ENCODE measurements at places on chromosomes 3 and 15.

DNA sequence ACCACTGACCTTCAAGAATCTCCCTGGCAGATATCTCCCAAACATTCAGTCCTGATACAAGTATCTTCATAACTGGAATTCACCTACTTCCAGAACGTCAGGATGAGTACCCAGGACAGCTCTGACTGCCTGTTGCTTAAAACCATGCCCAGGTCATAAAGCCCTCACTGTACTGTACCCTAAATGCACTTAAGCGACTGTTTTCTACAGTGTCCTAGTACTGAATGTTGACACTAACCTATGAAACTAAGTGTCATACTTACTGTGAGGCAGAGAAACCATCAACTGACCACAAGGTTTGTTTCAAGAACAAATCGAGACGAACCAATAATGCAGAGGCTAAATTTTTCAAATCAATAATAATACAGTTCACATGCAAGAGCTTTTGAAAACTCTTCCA is 178.7 kb upstream of the NSMCE3 start:
- no peak for DNase-seq

DNA sequence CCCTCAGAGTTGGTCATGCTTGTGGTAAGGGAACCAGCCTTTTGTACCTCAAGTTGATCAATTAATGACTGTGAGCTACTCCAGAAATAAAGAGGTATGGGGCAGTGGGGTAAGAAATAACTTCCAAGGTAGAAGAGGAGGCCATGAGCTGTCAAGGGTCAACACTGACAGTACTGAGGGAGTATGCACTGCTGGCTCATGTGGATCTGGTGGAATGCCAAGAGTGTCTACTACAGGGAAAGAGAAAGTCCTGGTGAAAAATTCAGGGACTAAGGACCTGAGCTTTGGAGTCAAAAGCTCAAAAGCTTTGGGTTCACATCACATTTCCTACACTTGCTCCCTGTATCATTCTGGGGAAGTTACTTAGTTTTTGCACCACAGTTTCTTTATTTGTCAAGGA is 154.9 kb downstream of the SEMA6D start:
- DNase-seq, result no peak

- peak; percentile 51 for DNase-seq
These were observed 157.3 kb upstream of the BHLHE40 start for GRCh38 chr3:4821975-4822374.

GRCh38 chr3:100535610-100535943 is 43.2 kb downstream of the TMEM45A start:
- DNase-seq, result no peak

DNA sequence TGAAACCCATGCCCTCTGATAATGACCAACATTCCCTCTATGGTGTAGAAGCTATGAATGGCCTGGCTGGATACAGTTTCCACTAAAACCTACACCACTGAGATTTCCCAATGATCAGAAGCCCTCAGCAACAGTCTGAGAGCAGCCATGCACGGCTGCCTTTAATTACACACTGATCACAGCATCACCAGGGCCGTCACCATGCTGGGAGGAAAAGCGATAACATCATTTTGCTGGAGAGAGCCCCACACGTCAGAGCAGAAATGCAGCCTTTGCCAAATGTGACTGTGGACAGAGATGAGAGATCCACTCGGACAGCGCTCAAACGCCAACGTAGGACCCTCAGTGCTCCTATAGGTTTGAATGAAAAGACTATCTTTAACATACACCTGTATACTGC is 135.0 kb downstream of the XXYLT1 start:
- no peak for DNase-seq

- DNase-seq, result no peak
These were observed 47.8 kb upstream of the ZBTB38 start for GRCh38 chr3:141320399-141321108.

- no peak for DNase-seq
These were observed 304.6 kb upstream of the UBE2E2 start for GRCh38 chr3:22898558-22898957.
